MCF 10A (cell line): ENCODE measurements at places on chromosomes 13 and 19. TPM values are rescaled to one million over a fixed set of nuclear protein-coding genes. Genes with fewer than 3 reads are reported as not detected.
A peak's percentile ranks its signal among the peaks of the same experiment; 100 is the strongest.

GRCh38 chr13:81116461-81117282 lies 775.7 kb upstream of the SPRY2 start:
- DNase-seq = peak; percentile 23

- peak; percentile 73 for DNase-seq
These were observed at the start of gene CYP4F12 for GRCh38 chr19:15672580-15673175. CYP4F12 (plus strand) TSS chr19:15673087; CDS start chr19:15673530, 443 bp downstream.

GRCh38 chr19:58417071-58417470 lies 8.6 kb downstream of the ZNF584 start:
- DNase-seq = no peak

- no peak for DNase-seq
These were observed 1.0 kb downstream of the CACNA1A start for GRCh38 chr19:13505164-13505695.

DNA sequence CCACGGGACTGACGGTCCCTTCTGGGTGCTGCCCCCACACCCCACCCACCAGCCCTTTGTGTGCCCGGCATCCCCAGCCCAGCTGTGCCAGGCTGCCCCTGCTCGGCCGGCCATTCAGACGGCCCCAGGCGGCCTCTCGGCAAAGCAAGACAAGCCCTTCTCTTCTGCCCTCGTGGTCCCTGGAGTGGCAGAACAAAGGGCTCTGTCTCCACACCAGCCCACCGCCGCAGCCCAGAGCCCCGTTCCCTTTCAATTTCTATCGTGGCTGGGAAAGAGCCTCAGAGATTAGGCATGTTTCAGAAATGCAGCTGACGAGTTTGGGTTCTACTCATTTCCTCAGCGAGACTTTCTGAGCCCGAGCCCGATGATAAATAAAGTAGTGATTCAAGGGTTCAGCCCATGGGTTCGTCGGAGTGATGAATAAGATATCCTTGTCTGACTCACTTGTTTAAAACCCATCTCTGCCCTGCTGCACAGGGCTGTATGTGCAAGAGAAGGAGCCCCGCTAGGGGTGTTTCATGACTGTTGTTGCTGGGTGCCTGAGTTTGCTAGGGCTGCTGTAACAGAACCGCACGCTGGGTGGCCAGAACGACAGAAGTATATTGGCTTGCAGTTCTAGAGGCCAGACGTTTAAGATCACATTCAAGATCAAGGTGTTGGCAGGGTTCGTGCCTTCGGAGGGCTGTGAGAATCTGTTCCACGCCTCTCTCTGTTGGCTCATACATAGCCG lies 4.3 kb downstream of the MYO9B start:
- DNase-seq = peak; percentile 96

DNA sequence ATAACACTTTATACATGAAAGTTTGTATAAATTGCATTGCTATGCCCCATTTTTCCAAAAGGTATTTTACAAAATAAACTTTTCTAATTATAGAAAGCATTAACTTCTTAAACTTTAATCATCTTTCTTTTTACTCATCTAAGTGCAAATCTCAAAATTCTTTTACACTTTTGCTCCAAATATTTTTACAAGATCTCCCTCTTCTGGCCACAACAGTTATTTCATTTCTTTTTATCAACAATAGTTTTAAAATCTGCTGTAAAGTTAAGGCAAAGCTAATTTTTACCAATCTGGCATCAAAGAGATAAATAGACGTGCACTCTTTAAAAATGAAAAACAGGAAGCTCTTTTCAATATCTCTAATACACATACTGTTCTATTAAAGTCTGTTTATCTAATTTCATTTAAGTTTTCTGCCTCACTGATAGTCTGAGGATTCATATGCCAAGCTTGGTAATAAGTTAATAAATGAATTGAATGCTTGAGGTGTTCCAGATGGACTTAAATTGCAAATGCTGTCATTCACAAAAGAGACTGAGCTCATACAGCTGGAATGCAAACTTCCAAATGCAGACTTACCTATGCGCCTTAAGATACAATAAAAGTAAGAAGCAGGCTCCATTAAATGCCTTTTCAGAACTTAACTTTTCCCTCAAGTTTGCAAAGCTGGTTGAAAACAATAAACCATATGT lies 583.0 kb upstream of the ATXN8OS start:
- DNase-seq = peak; percentile 20

GRCh38 chr19:56476651-56477428 lies at the start of gene ZNF667:
ZNF667 (minus strand) TSS chr19:56477345; CDS start chr19:56462370, 14,975 bp downstream.
- no peak for DNase-seq

GRCh38 chr13:98157609-98158008 lies 14.7 kb downstream of the FARP1 start:
- no peak for DNase-seq

- no peak for DNase-seq
These were observed at the start of gene RTBDN for GRCh38 chr19:12834566-12834943. RTBDN (minus strand) TSS chr19:12834579; CDS start chr19:12829979, 4,600 bp downstream.

DNA sequence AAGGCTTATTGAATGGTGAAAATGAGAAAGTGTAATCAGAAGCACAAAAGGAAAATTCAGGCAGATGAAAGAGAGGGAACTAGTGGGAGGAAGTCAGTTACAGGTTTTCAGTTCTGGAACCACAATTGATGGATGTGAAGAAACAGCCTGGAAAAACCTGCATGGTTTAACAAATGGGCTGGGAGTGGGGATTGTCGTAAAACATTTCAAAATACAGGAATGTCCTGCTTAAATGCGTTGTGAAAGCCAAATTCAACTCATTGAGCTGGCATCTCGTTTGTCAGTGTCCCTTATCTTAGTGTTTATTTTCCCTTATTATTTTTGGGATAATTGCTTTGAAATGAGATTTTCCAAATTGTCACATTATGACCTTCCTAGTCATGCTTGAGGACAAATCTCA lies 106.5 kb upstream of the RFC3 start:
- no peak for DNase-seq

DNA sequence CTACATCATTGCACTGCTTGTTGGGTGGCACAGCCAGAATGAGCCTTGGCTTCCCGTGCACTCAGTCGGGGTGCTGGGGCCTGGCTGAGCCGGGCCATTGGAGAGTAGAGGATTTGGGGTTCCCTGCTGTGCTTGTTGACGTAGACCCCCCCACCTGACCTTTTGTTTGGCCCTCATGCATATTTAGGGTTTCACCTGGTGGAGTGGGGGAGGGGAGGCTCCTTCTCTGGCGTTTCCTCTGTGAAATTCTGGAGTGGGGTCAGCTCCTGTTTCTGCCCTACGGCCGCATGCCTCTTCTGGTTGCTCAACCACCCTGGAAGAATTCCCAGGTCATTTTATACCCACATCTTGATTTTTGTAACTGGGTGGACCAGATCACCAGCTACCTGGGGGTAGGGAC lies 82.8 kb downstream of the SIPA1L3 start:
- DNase-seq = peak; percentile 71

C19orf18 gene
- total RNA-seq = not detected in 2 replicates

CD37 gene
- total RNA-seq = not detected in 2 replicates

TINCR gene
- 0.20 and 0.21 TPM in 2 replicates for total RNA-seq

PABPC3 gene
- total RNA-seq = 0.72 and 0.96 TPM in 2 replicates
